CD4-positive, alpha-beta T cell (primary cell): ENCODE measurements at places on chromosomes 5 and 9.

DNA sequence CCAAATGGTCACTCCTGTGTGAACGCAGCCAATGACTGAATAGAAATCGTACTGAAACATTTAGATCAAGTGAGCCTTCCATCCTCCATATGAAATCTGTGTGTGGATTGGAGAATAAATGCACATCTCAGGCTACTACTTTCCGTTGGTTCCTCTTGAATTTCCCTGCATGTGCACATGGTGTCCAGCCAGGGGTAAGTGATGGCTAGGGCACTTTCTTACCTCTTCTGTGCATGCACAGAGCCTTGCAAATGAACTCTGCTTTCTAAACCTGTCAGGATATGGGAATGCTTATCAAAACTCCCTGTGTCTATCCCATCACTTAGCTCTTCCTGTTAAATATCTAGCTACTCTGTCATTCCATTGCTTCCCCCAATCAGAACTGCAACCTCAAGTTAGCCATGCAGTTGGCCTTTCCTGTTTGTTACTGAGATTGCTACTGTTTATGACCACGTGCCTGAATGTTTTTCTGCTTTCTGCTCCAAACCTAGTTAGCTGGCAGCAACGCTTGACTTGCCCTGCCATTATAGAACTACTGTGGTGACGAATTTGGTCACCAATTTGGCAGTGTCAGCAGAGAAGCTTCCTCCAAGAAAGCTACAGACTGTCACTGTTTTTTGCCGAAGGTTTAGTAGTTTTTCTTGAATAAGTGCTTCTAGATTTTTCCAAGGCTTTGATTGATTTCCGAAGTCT, 661.6 kb downstream of the LRRC70 start:
- no peak for DNase-seq

- DNase-seq, result peak; percentile 27
Observed at GRCh38 chr5:180208435-180209081, 453 bp downstream of the RASGEF1C start.

- no peak for DNase-seq
Observed at GRCh38 chr9:19108038-19108437, 5.3 kb upstream of the HAUS6 start.

GRCh38 chr5:98836175-98836574, 62.7 kb downstream of the RGMB start:
- no peak for DNase-seq

- DNase-seq, result no peak
Observed at GRCh38 chr5:178428341-178429155, 161.6 kb downstream of the COL23A1 start.

GRCh38 chr5:119131530-119132304, 60.8 kb downstream of the DMXL1 start:
- DNase-seq, result no peak

- DNase-seq, result no peak
Observed at GRCh38 chr9:77486968-77487367, 161.2 kb downstream of the GNA14 start.

- no peak for DNase-seq
Observed at GRCh38 chr5:51159164-51159563, 224.1 kb upstream of the ISL1 start.

DNA sequence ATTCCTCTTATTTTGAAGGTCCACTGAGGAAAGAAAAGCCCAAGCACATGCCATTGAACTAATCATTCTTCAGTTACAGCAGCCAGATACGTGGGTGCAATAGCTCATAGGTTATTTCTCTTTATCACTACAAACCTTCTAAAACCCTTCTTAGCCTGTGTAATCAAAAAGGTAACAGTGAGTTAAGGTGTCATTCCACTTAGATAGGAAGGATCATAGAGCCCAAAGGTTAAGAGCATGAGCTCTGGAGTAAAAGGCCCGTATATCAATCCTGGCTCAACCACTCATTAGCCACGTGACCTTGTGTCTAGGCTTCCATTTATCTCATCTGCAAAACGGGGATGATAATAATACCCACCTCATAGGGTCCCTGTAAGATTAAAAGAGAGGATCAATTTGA, 2.7 kb downstream of the GPX8 start:
- no peak for DNase-seq

GRCh38 chr9:68819065-68819464, 114.0 kb downstream of the PIP5K1B start:
- no peak for DNase-seq

DNA sequence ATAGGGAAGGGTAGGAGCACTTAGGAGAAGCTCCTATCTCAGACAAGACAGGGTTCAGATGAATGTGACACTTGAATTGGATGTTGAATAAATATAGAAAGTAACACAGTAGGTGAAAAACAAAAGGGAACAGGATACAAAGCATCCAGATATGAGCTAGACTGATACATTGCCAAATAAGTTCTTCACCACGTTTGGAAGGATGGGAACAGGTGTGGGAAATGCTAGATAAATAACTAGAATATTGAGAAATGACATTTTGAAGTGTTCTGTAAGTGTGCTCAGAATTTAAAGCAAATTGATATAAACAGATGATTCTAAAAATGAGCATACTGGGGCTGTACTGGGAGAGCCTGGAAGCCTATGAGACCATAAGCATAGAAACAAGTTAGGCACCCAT, 340.1 kb upstream of the PRR16 start:
- DNase-seq, result no peak

DNA sequence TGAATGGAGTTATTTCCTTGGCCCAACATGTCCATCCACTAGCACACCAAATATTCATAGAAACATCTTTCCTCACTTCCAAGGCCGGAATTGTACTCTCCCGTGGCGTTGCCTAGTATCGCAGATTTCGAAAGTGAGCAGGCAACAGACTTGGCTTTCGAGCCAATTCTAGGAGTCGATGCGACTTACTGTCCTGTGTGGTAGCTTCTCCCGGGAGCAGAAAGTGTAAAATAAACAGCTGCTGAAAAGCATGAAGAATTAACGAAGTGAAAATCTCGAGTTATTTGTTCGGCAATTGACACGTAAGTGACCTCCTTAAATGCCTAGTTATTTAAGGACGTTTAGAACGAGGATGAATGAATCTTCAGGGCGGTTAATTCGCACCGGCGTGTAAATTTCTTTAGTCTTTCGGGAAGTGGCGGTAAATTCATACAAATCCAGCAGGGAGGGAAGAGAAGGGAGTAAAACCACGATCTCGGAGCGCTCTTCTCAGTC, 449 bp upstream of the PCSK5 start:
- no peak for DNase-seq

DNA sequence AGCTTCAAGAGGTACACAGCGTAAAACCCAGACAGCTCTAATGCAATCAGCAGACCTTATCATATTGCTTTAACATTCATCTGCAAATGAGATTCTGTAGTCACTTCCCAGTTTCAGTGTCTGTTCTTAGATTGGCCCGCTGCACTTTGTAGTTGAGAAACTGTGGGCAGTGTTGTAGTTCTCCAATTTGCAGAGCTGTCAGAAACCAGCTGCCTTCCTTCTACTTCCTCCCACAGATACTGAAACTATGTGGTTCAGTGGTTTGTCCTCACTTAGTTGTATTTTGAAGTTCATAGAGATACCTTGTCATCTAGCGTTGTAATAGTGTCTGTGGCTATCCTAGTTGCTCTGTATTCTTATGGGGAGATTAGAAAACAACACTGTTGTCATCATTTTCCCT, 39.6 kb upstream of the TRIM36 start:
- DNase-seq, result no peak

DNA sequence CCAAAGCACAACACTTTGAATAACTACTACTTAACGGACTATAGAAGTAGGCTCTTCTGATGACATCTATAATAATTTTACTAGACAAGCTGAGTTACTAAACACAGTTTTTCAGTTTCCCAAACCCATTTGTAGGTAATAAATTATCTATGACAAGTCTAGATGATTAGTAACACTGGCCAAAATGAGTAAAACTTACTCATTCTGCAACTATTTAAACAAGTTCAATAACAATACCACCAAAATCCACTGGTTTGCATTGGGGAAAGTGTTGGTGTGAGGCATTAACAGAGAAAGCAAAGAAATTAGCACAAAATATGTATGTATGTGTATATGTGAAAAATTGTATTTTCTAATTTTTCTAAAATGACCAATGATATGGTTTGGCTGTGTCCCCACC, 119.3 kb downstream of the NR2F1-AS1 start:
- no peak for DNase-seq

DNA sequence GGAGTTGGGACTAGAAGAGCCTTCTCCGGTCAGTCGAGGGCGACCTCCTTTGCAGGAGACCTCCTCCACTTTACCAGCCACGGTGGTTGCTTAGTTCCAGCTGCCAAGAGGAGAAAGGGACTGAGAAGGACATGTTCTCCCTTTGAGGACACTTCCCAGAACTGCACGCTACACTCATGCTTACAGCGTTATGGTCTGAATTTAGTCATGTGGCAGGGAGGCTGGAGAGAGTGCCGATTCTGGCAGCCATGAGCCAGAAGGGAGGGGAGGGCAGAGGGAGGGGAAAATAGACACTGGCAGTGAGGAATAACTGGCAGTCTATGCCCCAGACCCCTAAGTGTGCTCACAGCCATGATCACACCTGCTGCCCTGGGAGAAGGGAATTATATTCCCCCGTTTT, 47.8 kb downstream of the TSPAN17 start:
- no peak for DNase-seq

DNA sequence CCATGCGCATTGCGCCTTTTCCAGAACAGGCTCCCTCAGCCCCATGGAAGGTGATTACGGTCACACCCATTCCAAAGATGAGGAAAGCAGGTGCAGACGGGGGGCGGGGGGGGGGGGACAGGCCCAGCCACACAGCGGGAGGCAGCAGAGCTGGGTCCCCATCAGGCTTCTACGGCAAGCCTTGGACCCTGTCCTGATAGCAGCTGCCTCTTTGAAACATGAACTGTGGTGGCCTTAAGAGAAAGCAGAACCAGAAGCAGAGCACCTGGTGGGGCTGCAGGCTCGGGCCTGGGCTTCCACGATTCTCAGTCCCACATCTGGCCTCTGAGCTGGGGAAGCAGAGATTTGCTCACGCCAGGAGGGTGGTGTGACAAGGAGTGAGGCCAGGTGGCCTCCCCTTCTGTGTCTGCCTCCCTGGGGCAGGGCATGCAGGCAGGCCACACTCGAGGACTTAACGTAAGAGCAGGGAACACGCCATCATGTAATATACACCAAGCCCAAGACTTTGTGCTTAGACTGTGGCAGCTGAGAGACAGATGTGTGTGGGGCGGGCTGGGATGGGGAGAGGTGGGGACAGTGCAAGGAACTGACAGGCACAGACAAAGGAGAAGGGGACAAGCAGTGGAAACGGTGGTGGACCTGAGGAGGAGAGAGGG, 14.2 kb upstream of the PHYKPL start:
- no peak for DNase-seq

DNA sequence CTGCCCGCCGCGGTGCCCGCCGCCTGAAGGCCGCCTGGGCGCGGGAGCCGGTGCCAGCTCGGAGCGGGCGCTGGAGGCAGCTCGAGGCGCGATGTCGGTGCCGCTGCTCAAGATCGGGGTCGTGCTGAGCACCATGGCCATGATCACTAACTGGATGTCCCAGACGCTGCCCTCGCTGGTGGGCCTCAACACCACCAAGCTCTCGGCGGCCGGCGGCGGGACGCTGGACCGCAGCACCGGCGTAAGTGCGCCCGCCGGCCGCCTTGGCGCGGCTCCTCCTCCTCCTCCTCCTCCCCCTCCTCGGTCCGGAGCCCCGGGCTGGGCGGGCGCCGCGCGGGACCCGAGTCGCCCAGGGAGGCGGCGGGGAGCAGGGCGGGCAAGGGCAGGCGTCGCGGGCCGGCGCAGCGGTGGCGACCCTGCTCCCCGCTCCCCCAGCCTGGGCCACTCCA, 455 bp downstream of the OLFM1 start:
- no peak for DNase-seq

GRCh38 chr5:30765227-30765626, 428.3 kb upstream of the CDH6 start:
- DNase-seq, result no peak

GRCh38 chr9:2418619-2419018, 203.0 kb upstream of the VLDLR start:
- no peak for DNase-seq

DNA sequence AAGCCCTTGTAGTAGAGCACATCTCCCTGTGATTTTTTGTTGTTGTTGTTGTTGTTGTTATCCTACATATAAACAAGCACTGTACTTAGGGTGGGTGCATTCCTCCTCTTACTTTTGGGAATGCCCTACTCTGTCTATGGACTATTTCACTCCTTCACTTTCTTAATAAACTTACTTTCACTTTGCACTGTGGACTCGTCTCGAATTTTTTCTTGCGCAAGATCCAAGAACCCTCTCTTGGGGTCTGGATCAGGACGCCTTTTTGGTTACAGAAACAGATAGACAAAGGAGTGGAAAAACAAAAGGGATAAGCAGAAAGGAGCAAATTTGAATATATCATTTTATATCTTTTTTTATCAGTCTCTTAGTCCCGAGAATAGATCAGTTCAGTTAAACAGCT, 14.4 kb upstream of the PAIP1 start:
- DNase-seq, result no peak

DNA sequence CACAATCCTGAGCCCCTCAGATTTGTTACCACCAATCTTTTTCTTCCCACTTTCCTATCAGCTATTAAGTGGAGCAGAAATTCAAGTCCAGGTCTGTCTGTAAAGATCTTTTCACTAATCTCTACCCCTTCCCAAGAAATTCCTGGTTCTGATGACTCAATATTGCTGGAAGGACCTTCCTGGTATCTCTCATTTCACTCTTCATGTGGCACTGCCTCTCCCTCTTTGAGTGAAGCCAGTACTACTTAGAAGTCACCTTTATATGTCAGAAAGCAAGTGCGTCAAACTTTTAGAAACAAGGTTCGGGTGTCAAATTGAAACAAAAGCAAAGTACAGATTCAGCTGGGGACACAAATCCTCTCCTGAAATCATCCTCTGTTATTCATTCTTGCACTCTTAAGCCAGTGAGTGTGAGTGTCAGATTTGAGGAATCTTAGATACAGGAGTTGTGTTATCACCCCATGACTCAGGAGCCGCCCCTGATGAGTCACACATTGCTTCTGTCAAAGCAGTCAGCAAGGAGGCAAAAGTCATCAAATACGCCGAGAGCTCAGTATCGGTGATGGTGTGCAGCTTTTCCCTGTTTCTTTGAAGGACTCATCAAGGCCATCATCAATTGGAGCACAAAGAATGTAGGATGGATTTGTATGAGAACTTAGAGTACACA, 313.0 kb downstream of the CETN3 start:
- DNase-seq, result no peak

- DNase-seq, result no peak
Observed at GRCh38 chr5:25453500-25453899, 808.7 kb upstream of the CDH10 start.

DNA sequence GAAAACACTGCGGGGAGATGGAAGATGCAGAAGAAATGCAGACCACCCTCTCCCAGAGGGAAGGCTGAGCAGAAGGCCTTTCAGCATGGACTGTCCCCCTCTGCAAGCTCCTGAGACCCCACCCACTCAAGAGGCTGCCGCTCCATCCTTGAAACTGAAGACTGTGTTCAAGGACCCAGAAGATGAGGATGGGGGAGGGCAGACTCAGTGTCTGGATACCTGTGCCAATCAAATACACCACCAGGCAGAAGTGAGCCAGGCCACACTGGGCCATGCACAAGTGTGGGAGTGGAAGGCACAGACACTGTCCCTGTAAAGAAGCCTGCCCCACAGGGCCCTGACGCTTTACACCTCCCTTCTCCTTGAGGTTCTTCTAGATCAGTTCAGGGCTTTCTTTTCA, 40.0 kb upstream of the IPPK start:
- DNase-seq, result no peak
